Right atrium auricular region (tissue), 2 donors: ENCODE measurements at places on chromosomes 11 and 22. TPM values are rescaled to one million over a fixed set of nuclear protein-coding genes. Genes with fewer than 3 reads are reported as not detected.

LMO2 gene
- total RNA-seq: 4.6 TPM

OR6T1 gene
- total RNA-seq: not detected

LMNTD2 gene
- total RNA-seq: 0.33 TPM

NFRKB gene
- 12.3 TPM for total RNA-seq

MAML2 gene
- total RNA-seq: 16.6 TPM

OR4D5 gene
- total RNA-seq: not detected

MUC2 gene
- total RNA-seq: not detected

LDHAL6A gene
- not detected for total RNA-seq

OR52H1 gene
- total RNA-seq: not detected

TPBGL gene
- total RNA-seq: 0.12 TPM

CD3G gene
- not detected for total RNA-seq

- no peaks in the 10 kb centered on the region for H3K4me1 ChIP-seq
- no peak overlapping the region for H3K4me3 ChIP-seq
- H3K27ac ChIP-seq: no peak overlapping the region
Observed at GRCh38 chr22:29272624-29273023, 4.6 kb downstream of the EWSR1 start.

- no peaks in the 10 kb centered on the region for H3K27me3 ChIP-seq
- H3K4me1 ChIP-seq: peaks cover 62% of the 10 kb centered on the region
- no peak for DNase-seq
- no peaks in the 10 kb centered on the region for H3K36me3 ChIP-seq
Observed at GRCh38 chr22:24426851-24427499, 424 bp upstream of the ADORA2A start.

GRCh38 chr11:57586711-57587245 is 10.7 kb upstream of the SERPING1 start:
- no peak overlapping the region for H3K4me3 ChIP-seq
- no peaks in the 10 kb centered on the region for H3K4me1 ChIP-seq
- no peaks in the 10 kb centered on the region for H3K36me3 ChIP-seq
- H3K27ac ChIP-seq: no peak overlapping the region

DNA sequence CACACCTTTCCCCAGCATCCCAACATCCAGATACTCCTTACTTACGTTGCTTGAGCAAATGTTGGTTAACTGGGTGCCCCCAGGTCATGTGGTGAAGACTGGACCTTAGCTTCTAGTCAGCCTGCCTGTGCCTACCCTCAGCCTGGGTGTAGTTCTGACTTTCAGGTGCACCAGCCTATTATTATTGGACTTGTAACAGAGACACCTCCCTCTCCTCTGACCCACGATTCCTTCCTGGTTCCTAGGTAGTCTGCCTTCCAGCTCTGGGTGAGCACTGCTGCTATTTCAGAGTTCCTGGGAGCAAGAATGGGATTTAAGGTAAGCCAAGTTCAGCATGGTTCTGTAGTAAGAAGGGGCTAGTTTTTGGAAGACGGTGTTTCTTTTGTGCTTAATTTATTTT is 138.2 kb downstream of the DSCAML1 start:
- DNase-seq: no peak
- H3K27me3 ChIP-seq: no peaks in the 10 kb centered on the region
- peaks cover 7% of the 10 kb centered on the region for H3K4me1 ChIP-seq
- H3K4me3 ChIP-seq: no peak overlapping the region

GRCh38 chr11:112627588-112628045 is 333.6 kb upstream of the NCAM1 start:
- no peak overlapping the region for H3K4me3 ChIP-seq
- no peak overlapping the region for H3K27ac ChIP-seq
- DNase-seq: no peak
- H3K36me3 ChIP-seq: no peaks in the 10 kb centered on the region
- no peaks in the 10 kb centered on the region for H3K4me1 ChIP-seq

GRCh38 chr22:29266564-29267461 is 968 bp downstream of the RHBDD3 start:
- peak; percentile 57 for DNase-seq
- peaks cover 21% of the 10 kb centered on the region for H3K36me3 ChIP-seq
- peak overlapping the region; percentile 99 for H3K27ac ChIP-seq
- no peaks in the 10 kb centered on the region for H3K27me3 ChIP-seq
- H3K4me3 ChIP-seq: peak overlapping the region; percentile 89

GRCh38 chr11:103735497-103736032 is 300.9 kb upstream of the DDI1 start:
- no peak overlapping the region for H3K4me3 ChIP-seq
- peaks cover 17% of the 10 kb centered on the region for H3K4me1 ChIP-seq
- no peak overlapping the region for H3K27ac ChIP-seq
- H3K36me3 ChIP-seq: no peaks in the 10 kb centered on the region
- DNase-seq: no peak

DNA sequence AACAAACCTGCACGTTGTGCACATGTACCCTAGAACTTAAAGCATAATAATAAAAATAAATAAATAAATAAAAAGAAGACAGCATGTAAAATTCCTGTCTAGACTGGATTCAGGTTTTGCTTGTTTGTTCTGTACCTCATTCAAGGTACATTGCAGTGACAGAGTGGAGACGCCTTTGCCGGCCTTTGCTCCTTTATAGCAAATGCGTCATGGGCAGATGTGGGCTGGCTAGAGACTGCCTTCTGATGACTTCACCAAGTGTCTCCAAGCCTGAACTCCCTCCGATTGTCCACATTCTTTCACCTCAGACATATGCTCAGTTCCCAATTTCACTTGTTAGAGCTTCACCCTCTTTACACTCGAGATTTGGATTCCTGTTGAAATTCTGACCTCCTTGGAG is 147.8 kb upstream of the ARHGAP20 start:
- H3K27me3 ChIP-seq: no peaks in the 10 kb centered on the region
- no peak for DNase-seq
- H3K27ac ChIP-seq: no peak overlapping the region
- no peaks in the 10 kb centered on the region for H3K4me1 ChIP-seq
- no peaks in the 10 kb centered on the region for H3K36me3 ChIP-seq

DNA sequence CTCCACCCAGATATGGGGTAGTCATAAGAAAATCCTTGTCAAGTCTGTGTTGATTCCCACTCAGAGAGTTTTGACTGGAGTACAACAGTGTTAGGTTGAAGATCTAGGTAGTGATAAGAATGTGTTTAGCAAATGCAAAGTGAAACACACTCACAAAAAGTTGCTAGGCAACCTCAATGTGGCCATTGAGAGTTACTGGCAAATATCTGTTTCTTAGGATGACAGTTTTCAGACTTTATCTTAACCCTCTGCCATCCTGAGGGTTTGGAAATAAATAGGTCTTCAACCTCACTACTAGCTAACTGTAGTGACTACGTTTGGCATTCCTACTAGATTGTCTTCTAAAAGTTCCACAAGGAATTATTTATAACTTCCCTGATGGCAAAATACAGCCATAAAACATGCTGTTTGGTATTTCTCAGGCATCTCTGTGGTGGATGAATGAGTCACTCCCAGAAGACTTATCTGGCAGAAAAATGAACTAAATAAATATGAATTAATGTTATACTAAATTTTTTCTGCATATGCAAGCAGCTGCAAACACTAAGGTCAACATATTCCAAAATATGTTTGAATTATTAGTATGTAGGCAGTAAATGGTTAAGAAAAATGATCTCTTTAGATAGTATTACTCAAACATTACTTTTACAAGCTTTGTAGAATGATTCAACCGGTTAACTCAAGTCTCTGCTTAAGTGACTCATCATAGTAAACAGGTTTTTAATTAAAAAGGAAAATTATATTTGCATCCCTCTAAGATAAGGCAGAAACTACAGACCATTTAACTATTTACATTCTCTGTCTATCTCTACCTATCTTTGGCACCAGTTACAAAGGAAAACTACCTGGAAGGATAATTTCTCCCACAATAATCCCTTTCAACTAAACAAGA is 17.1 kb upstream of the SYTL2 start:
- no peaks in the 10 kb centered on the region for H3K36me3 ChIP-seq
- no peak for DNase-seq
- H3K27ac ChIP-seq: no peak overlapping the region
- H3K27me3 ChIP-seq: no peaks in the 10 kb centered on the region
- peaks cover 9% of the 10 kb centered on the region for H3K4me1 ChIP-seq

DNA sequence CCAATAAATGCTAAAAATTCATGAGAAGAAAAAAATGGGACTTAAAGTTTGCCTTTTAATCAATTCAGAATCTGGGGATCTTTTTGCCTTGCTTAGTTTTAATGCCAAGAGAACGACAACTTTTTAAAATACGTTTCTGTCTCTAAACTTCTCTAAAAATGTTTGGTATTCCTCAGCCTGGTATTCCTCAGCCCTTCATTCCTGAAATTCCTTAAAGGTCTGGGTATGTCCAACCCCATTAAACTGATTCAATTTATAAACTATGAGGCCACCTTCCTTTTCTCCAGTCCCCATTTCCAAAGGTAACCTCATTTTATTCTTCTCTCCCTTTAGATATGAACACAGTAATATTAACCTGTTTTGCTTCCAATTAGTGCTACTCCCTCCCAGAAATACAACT is 16.6 kb downstream of the POLA2 start:
- H3K36me3 ChIP-seq: peaks cover 10% of the 10 kb centered on the region
- no peak overlapping the region for H3K4me3 ChIP-seq
- no peaks in the 10 kb centered on the region for H3K4me1 ChIP-seq
- no peak overlapping the region for H3K27ac ChIP-seq
- DNase-seq: no peak
- no peaks in the 10 kb centered on the region for H3K27me3 ChIP-seq

GRCh38 chr11:119501777-119502405 is 78.9 kb upstream of the THY1 start:
- H3K27me3 ChIP-seq: no peaks in the 10 kb centered on the region
- DNase-seq: no peak

- no peaks in the 10 kb centered on the region for H3K4me1 ChIP-seq
- no peak for DNase-seq
- H3K27me3 ChIP-seq: no peaks in the 10 kb centered on the region
- H3K27ac ChIP-seq: no peak overlapping the region
Observed at GRCh38 chr11:116217006-116217405, 555.8 kb downstream of the BUD13 start.

DNA sequence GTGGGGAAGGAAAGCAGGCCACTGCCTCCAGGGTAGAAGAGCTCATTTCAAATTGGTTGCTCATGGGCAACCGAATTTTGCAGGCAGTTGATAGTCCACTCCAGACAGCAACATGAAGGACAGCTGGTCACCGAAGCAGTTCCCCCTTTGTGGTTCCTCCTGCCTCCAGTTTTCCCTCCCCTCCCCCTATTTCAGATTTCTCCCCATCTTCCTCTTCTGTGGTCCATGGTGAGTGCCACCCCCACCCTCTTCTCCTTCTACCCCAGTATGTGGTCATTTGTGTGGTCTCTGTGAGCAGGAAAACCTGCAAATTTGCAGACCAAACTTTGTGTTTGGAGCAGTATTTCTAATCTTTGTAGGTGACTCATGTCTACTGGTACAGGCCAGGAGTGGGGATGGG is 38.2 kb upstream of the PAK1 start:
- no peak for DNase-seq
- no peaks in the 10 kb centered on the region for H3K36me3 ChIP-seq
- H3K4me3 ChIP-seq: no peak overlapping the region
- no peaks in the 10 kb centered on the region for H3K4me1 ChIP-seq

DNA sequence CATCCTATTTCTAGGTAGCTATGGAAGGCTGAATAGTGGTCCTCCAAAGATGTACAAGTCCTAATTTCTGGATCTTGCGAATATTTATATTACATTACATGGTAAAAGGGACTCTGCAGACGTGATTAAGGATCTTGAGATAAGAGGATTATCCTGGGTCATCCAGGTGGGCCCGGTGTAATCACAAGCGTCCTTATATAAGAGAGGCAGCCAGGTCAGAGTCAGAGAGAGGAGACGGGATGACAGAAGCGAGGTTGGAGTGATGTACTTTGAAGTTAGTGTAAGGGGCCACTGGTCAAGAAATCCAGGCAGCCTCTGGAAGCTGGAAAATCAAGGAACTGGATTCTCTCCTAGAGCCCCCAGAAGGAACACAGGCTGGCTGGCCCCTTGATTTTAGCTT is 70.1 kb upstream of the MYOD1 start:
- H3K4me3 ChIP-seq: no peak overlapping the region
- no peaks in the 10 kb centered on the region for H3K4me1 ChIP-seq
- no peak for DNase-seq
- H3K27ac ChIP-seq: no peak overlapping the region

DNA sequence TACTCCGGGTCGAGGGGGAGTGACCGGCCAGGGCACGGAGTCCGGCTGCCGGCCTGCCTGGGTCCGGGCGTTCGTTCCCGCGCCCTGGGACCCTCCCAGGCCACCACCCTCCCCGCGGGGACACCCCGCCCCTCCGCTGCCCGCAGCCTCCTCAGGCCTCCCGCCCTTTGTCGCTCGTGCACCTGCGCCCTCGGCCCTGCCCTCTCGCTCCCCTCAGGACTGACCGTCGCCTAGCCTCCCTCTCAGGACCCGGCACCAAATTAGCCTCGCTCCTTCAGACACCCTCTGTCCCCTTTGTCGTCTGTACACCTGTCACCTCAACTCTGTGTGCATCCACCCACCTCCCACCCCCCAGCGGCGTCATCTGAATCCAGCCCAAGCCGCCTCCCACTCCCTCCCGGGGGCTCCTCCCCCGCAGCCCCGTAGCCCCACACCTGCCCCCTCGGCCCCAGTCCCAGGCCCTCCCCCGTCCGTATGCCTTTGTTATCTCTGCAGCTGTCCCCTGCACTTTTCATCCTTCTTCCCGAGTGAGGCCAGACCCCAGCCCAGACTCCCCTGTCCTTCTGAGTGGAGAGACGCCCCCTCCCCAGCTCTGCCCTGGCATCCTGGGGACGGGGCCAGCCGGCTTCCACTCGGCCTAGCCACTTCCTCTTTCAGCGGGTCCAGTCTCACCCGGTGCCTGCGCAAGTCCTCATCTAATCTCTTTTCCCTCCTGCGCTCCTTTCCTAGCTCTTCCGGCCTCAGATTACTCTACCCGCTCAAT is 643 bp downstream of the TIGD3 start:
- H3K4me3 ChIP-seq: peak overlapping the region; percentile 56
- no peaks in the 10 kb centered on the region for H3K4me1 ChIP-seq
- H3K27ac ChIP-seq: no peak overlapping the region

GRCh38 chr22:40194656-40195055 is 16.9 kb downstream of the TNRC6B start:
- H3K4me1 ChIP-seq: peaks cover 80% of the 10 kb centered on the region
- no peak overlapping the region for H3K27ac ChIP-seq
- no peaks in the 10 kb centered on the region for H3K27me3 ChIP-seq
- no peaks in the 10 kb centered on the region for H3K36me3 ChIP-seq

GRCh38 chr11:95943546-95943945 is 19.6 kb upstream of the MTMR2 start:
- H3K27me3 ChIP-seq: no peaks in the 10 kb centered on the region
- H3K36me3 ChIP-seq: no peaks in the 10 kb centered on the region
- no peak overlapping the region for H3K4me3 ChIP-seq
- no peak for DNase-seq
- no peak overlapping the region for H3K27ac ChIP-seq
- no peaks in the 10 kb centered on the region for H3K4me1 ChIP-seq

DNA sequence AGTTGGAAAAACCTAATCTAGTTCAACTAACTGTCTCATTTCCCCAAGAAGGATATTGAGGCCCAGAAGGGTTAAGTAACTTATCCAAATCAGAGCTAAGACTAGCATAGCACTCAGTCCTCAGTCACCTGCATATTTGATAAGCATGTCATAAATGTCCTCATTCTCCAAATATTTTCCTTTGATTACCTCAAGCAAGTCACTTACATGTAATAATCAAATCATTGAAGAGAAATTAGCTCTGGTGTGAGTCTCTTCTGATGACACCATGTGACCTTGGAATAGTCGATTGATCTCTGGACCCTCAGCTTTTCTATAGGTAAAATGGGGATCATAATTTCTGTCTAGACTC is 48.8 kb upstream of the PICALM start:
- H3K36me3 ChIP-seq: no peaks in the 10 kb centered on the region
- H3K27me3 ChIP-seq: no peaks in the 10 kb centered on the region
- H3K27ac ChIP-seq: no peak overlapping the region
